Smooth muscle cell of bladder (primary cell): ENCODE measurements at places on chromosomes 12 and 14. TPM values are rescaled to one million over a fixed set of nuclear protein-coding genes. Genes with fewer than 3 reads are reported as not detected.

PLEKHH1 gene
- total RNA-seq: 0.14 and 0.18 TPM in 2 replicates

PIK3C2G gene
- total RNA-seq: not detected in 2 replicates

CCDC175 gene
- not detected in 2 replicates for total RNA-seq

VRK1 gene
- 12.8 and 23.5 TPM in 2 replicates for total RNA-seq

LARP4 gene
- total RNA-seq: 27.9 and 36.8 TPM in 2 replicates
